Chondrocyte (in vitro differentiated cells): ENCODE measurements at places on chromosomes 3 and 15.

GRCh38 chr15:84888639-84889038 lies 4.2 kb downstream of the SLC28A1 start:
- no peak for DNase-seq

GRCh38 chr15:56950979-56951378 lies 32.5 kb downstream of the TCF12 start:
- no peak for DNase-seq

GRCh38 chr3:69094467-69095205 lies 9.9 kb downstream of the ARL6IP5 start:
- no peak for DNase-seq

DNA sequence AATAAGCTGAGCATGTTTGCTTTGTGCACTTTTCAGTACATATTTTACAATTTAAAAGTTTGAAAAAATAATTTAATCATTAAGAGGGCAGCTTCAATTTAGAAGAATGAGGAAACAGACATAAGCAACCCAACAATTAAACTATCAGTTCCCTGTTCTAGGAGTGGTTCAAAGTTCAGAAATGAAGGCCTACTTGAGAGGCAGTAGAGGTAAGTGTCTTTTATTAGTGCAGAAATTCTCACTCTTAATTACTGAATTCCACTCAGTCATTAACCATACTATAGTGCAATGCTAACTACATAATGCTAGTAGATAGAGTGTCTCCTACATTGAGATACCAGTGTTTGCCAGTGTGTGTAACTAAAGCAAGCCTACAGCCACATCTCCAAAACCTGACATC lies 73.1 kb downstream of the TNIK start:
- no peak for DNase-seq

DNA sequence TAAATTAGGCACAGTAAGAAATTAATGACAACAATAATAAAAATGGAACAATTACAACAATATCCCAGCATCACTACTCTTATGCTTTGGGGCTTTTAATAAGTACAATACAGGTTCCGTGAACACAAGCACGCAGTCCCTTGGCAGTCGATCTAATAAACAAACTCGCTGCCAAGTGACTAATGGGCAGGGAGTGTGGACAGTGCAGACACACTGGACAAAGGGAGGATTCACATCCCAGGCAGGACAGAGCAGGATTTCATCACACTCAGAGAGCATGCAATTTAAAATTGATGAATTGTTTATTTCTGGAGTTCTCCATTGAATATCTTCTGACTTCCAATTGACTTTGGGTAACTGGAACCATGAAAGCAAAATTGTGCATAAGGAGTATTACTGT lies 524.1 kb upstream of the CFAP20DC start:
- DNase-seq, result no peak

GRCh38 chr3:16079519-16079918 lies 95.0 kb upstream of the GALNT15 start:
- no peak for DNase-seq

- no peak for DNase-seq
Observed at GRCh38 chr3:169161011-169161410, 502.5 kb downstream of the MECOM start.

DNA sequence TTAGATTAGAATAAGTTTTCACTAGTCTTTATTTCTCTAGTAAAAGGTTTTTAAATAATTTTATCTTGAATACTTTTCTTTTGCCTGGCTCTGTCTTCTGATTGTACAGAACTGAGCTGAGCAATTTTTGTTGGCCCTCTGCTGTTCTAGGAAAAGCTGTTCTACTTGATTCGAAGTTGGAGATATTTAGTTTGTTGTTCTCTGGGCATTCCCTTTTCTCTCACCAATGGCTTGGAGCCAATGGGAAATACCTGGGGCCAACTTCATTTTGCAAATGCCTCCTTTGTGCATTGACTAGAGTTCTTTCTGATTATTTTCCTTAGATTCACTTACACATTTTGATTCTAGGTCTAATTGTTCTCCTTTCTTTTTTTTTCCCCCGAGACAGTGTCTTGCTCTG lies 16.5 kb downstream of the ABHD5 start:
- no peak for DNase-seq

DNA sequence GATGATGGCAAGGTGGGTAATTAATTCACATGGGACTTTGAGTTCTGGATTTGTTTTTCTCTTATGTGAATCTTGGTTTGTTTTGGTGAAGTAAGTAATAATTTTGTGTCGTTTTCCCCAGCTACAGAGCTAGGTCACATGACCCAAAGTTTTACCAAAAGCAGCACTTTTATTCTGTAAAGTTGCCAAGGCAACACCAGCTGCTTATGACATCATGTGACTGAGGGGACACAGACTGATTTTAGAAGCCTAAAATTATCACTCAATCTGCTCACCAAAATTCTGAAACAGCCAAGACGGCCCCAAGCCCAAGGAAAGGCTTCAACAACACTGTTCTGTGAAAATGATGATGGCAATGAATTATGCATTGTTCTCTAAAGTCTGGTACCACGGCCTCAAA lies 63.9 kb downstream of the MEX3B start:
- no peak for DNase-seq

- DNase-seq, result no peak
Observed at GRCh38 chr3:189516039-189516438, 115.2 kb upstream of the TP63 start.

- no peak for DNase-seq
Observed at GRCh38 chr3:112561484-112561733, 353 bp downstream of the ATG3 start.

- no peak for DNase-seq
Observed at GRCh38 chr3:22122567-22122966, 371.6 kb upstream of the ZNF385D start.

DNA sequence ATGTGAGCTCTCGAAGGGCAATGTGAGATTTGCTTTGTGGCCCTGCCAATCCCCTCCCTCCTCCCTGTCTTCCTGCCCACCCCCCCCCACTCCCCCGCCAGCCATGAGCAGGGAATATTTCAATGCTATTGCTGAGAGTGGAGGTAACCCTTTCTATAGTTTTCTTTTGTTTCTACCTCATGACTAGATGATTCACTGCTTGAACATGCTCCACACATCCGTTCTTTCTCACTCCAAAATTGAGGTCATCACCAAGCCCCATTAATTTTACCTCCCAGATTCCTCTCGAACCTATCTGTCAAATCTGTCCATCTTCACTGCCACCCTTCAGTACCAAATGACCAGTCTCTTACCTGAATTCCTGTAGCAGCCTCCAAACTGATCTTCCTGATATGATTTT lies 12.2 kb downstream of the ZNF774 start:
- no peak for DNase-seq

DNA sequence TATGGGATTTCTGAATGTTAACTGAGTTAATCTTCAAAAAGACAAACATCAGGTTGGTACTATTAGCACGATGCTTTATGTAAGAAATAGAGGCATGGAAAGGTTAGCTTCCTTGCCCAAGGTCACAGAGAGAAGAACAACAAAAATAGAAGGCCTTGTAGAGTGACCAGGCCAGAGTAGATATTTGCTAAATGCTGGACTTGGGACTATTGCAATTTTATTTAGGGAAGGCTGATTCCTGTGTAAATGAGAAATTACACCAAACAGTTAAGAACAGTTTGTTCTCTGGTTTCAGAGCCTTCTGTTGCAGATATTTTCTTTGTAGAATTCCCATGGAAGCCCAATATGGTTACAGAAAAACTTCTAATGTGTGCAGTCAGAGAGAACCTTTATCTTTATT lies 16.4 kb upstream of the SLITRK3 start:
- no peak for DNase-seq

DNA sequence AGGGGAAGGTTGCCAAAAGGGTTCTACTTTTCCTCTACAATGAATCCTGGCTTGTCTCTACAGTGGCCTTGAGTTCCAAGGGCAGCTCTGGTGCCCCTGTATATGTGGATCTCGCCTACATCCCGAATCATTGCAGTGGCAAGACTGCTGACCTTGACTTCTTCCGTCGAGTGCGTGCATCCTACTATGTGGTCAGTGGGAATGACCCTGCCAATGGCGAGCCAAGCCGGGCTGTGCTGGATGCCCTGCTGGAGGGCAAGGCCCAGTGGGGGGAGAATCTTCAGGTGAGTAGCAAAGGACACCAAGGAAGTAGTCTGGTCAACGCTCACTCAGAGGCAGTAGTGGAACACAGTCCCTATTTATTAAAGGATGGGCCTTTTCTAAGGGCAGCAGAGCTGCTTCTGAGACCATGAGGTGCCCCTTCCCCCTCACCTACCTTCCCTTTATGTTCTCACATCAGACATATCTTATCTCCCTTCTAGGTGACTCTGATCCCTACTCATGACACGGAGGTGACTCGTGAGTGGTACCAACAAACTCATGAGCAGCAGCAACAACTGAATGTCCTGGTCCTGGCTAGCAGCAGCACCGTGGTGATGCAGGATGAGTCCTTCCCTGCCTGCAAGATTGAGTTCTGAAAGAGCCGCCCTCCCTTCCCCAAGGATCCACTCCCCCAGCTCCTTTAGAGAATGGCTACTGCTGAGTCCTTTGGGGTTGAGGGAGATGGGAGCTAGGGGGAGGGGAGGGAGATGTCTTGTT lies 12.4 kb downstream of the MAP1A start:
- no peak for DNase-seq

DNA sequence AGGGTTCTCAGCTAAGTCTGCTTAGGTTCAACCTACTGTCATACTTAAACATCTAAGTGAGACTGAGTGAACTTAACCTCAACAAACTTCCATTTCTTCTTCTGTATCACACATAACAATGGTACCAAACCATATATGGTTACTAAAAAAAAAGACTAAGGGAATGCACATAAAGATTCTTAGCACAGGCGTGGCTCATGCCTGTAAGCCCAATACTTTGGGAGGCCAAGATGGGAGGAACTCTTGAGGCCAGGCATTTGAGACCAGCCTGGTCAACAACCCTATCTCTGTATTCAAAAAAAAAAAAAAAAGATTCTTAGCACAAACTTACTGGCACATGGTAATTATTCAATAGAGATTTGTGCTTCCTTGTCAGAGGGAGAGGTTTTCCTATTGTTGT lies 57.9 kb downstream of the ACAP2 start:
- DNase-seq, result no peak

- DNase-seq, result no peak
Observed at GRCh38 chr3:18445401-18446148, 20.4 kb upstream of the SATB1 start.

GRCh38 chr3:72537448-72537847 lies 310.8 kb downstream of the SHQ1 start:
- no peak for DNase-seq

- DNase-seq, result no peak
Observed at GRCh38 chr3:71614869-71615268, 31.3 kb upstream of the FOXP1 start.

DNA sequence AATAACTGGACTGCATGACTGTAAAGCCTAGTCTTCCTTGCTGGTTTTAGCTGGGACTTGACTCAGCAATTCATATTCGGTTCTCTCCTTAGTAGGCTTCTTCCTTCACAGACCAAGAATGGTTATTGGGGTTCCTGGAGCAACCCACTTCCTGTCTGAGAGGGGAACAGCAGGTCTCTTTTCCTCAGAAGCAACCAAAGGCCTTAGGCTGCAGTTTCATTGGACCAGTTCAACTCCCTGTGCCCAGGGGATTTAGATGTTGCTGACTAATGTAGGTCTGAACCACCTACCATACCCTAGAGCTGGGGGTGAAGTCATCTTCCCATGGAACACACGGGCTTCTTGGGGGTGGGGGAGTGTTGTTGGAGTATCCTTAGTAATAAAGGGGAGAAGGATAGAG lies 84.0 kb upstream of the SKOR1 start:
- DNase-seq, result no peak

DNA sequence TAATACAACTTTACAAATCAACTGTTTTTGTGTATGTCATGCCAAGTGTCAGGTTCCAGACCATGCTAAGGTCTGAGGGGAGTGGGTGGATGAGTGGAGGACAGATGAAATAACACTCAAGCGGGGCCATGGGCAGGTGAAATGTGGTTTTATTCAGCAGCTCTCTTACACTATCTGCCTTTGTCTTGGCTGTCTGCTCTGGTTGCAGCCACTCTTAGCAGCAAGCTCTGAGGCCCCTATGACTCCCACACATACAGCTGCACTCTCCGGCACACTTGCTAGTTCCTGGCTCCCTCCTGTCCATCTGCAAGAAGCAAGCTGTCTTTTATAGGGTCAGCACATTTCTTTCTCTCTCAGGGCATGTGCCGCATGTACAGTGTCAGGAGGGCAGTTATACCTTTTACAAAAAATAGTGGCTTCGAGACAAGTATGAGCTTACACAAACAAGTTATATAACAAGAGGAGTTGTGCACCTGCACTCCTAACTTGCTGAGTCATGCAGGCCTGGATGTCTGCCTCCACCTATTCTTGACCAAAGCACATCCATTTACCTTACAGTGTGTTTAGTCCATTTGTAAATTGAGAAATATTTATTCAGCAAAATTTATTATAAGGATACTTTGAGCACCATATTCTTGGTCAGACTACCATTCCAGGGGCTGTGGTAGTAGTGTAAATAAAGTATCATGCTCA lies 683.7 kb upstream of the CBLB start:
- DNase-seq, result no peak

GRCh38 chr3:176776622-176777175 lies 420.6 kb downstream of the TBL1XR1 start:
- DNase-seq, result no peak

DNA sequence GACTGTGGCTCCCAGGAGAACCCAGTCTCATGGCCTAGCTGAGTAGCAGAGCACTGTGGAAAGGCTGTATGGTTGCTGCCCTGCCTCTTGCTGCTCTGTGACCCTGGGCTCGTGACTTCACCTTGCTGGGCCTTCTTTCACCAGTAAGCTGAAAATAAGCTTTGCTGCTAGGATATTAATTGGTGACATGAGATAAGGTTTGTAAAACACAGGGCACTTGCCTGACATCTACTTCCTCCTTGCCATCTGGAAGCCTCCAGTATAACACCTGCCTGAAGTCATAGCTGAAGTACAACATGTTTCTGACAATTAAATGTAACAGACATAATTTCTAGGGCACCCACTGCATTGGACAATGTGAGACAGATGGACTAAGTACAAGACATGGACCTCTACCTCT lies 53.6 kb downstream of the CLEC3B start:
- DNase-seq, result no peak

- no peak for DNase-seq
Observed at GRCh38 chr15:53811530-53811929, 52.1 kb upstream of the WDR72 start.

DNA sequence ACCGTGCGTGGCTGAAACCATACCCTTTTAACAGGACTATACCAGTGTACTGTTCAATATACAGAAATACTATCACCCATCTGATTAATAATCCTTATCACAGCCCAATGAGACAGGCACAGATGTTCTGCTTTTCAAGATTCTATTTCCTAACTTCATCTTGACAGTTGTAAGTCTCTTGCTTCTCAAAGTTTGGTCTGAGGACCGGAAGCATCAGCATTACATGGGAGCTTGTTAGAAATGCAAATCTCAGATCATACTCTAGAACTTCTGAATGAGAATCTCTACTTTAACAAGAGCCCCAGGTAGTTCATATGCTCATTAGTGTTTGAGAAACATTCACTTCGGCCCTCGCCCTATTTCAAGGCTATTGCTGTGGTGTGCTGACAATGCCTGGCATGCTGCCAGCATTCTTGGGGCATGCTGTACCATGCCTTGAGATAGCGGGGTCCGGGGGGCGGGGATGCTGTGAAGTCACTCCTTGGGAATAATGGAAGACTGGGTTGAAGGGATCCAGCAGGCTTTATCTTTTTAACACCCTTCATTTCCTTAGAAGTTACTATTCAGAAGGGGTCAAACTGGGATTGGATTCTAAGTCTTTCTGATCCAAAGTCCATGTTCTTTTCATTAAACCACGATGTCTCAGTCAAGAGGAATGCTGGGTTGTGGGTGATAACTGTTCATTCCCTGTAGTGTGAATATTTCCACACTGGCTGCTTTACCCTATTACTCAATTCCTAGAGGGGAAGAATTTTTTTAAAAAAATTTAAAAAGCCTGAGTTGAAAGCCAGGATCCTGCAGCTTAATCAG lies 194.7 kb downstream of the LPP start:
- no peak for DNase-seq
